ENCODE measurements at places on chromosomes 4 and X.
A peak's percentile ranks its signal among the peaks of the same experiment; 100 is the strongest.

- DNase-seq = no peak
Measured at GRCh38 chr4:38787693-38788092, 4.9 kb upstream of the TLR10 start.

DNA sequence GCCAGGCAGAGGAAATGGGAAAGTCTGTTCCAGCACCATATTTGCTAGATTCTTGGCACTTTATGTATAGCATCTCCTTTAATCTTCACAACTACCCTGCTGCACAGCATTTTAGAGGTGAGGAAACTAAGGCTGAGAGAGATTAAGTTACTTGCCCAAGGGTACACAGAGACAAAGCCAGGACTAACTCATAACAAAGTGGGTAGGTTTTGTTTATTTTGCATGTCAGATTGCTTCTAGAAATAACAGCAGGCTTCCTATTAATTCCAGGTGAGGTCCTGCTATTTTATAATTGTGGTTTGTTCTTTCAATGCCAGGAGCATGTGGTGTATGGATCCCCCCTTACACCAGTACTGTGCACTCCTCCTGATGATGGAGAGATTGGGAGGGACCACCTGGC lies 15.0 kb downstream of the TCEANC start:
- DNase-seq = no peak

- DNase-seq = peak; percentile 28
Measured at GRCh38 chr4:141329174-141329569, 108.5 kb downstream of the ZNF330 start.

DNA sequence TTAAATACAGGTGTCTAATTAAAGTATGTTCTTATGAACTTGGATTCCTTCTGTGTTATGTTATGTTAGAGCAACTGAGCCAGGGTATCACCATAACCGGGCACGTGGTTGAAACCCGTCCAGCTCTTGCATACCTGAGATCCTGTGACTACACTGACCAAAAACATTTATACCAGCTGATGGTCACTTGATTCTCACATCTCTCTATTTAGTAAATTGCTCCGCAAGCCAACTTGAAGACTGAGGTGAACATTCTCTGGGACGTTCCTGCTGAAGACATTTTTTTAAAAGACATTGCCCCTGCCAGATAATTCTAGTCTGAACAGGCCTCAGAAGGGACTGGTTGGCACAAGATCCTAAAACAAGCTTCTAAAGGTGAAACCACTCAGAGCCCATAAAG lies 550.0 kb upstream of the DIPK2B start:
- no peak for DNase-seq
